ENCODE measurements at places on chromosomes 3 and 15.

DNA sequence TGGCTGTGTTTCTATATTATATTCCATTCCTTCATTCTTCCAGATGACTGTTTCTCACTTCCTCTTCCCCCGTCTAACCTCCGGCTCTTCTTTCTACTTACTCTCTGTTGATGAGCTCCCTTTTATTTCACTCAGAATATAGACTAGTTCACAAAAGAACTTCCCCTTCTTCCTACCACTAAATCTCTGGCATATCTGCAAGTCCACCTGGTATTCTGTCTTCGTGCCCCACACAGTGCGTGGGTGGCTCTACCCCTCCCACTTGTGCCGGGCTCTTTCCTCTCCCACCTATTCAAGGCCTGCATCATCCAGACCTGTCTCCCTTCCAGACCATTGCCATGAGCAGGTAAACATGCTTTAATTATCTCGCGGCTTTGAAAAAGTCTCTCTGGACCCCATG is 73.0 kb downstream of the SCN10A start:
- no peak for DNase-seq

DNA sequence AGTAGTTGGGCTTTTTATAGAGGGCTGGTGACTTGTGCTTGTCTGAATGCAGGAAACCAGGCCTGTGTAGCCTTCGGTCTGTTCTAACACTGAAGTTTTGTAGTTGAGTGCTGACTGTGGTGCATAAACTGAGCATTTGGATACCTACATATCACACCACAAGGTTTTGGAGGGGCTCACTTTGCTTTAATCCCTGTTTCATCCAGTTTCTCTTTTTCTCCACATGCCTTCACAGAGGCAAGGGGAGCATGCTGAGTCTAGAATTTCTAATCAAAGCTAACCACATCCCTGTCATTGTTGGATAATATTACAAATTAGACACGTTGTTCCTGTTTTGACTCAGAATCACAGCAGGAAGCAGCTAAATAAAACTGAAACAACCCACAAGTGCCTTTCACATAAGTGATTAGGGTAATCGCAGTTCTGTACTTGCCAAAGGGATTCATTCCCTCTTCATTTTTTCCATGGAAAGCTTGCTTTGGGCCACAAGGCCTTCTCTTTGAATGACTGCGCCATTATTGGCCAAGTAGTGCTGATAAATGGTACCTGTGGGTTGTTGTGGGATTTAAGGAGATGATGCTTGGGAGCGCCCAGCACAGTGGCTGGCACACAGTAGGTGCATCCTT is 48.9 kb downstream of the TGFBR2 start:
- DNase-seq, result no peak

- DNase-seq, result no peak
These were observed 2.3 kb downstream of the FBXL22 start for GRCh38 chr15:63599401-63600000.

- DNase-seq, result no peak
These were observed 8.1 kb downstream of the EDEM1 start for GRCh38 chr3:5195605-5196004.

DNA sequence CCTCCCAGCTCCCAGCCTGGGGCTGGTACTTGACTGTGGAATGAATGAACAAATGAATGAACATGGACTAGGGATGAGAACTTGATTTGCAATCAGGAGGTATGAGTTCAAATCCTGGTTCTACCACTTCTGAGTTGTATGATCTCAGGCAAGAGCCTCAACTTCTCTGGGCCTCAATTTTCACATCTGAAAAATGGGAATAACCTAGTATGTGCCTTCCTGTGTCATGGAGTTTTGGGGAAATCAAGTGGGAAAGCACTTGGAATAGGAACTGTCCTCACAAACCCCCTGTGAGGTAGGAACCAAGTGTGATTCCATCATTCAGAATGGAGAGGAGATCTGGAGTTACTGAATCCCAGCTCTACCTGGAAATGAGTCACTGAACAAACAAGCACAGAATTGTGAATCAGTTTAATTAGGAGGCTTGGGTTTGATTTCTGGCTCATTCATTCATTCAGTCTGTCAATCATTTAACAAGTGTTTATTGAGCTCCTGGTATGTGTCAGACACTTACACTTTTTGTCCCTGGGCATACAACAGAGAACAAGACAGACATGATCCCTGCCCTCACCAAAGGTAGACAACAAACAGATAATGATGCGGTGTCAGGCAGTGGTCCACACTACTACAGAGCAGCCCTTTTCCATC is 29.7 kb downstream of the DNASE1L3 start:
- DNase-seq, result no peak

DNA sequence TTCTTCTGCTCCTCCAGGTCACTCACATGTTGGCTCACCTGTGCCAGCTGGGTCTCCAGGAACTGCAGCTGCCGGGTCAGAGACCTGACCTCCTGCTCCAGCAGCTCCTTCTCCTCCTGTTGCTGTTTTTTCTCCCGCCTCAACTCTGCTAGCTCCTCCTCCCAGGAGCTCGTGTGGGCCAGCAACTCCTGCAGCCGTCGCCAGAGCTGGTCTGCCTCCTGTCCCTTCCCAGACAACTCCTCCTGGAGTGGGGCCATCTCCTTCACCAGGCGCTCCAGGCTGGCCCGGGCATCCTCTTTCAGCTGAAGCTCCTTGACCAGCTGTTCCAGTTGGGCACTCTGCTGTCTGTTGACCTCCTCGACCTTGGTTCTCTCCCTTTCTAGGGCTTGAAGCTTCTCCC is 24.5 kb downstream of the CXCR6 start:
- DNase-seq, result no peak

GRCh38 chr3:40642812-40643211 is 118.1 kb downstream of the ZNF621 start:
- DNase-seq, result no peak

- no peak for DNase-seq
These were observed 91.5 kb downstream of the ST6GAL1 start for GRCh38 chr3:187021748-187022402.

DNA sequence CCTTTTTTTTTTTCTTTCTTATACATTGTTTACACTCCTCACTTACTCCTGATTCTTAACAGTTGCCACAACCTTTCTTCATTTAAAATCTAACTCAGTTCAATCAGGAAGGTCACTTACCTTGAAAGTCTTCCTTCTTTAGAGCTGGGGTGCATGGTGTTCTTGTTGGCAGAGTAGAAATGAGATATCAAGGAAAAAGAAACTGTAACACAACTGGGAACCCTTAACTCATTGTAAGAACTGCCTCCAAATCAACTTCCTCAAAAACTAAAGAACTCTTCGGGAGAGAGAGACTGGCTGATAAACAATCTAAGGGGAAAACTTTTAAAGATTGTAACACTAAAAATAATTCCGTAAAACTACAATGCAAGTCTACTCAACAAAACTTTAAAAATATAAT is 1.4 kb upstream of the APPL1 start:
- no peak for DNase-seq

DNA sequence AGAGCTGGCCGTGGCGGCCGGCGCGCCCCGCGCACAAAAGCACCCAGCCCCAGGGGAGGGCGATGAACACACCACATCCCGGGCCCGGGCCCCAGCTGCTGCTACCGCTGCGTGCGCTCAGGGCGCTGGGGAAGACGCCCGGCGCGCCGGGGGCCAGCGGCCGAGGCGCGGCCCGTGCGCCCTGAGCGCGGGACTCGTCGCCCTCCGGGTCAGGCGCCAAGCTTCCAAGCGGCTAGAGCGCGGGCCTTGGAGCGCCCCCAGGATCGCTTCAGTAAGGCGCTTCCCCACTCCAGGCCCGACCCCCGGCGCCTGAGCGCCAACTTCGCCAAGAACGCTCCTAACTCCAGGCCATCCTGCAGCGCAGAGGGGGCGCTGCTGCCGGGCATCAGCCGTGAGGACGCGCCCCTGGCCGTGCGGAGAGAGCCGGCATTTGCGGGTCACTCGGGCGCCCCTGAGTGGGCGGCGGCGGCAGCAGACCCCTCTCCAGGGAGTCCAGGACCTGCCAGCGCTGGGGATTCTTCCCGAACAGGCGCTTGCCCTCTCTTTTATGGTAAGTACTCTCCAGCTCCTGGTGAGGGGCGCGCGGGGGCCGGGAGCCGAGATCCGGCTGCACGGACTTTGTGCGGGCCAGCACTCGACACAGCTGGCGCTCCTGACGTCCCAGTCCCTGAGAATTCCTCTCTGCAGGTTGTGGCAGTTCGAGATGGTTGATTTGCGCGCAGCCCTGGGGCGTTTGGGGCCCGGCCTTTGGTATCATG is 475 bp downstream of the SPSB4 start:
- DNase-seq, result no peak

DNA sequence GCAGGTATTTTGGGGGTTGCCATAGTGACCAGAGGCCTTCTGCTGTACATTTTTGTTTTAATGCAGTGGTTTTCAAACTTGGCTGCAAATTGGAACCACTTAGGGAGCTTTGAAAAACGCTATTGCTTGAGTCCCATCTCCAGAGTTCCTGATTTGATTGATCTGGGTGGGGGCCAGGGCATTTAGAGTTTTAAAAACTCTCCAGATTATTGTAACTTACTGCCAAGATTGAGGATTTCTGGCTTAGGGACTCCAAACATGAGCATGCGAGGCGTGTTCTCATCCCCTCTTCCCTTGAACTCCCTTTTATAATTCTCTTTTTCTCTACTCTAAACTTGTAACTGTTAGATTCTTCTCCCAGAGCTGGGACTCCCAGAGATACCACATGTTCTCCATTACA is 340.8 kb upstream of the SUCLG2 start:
- no peak for DNase-seq

DNA sequence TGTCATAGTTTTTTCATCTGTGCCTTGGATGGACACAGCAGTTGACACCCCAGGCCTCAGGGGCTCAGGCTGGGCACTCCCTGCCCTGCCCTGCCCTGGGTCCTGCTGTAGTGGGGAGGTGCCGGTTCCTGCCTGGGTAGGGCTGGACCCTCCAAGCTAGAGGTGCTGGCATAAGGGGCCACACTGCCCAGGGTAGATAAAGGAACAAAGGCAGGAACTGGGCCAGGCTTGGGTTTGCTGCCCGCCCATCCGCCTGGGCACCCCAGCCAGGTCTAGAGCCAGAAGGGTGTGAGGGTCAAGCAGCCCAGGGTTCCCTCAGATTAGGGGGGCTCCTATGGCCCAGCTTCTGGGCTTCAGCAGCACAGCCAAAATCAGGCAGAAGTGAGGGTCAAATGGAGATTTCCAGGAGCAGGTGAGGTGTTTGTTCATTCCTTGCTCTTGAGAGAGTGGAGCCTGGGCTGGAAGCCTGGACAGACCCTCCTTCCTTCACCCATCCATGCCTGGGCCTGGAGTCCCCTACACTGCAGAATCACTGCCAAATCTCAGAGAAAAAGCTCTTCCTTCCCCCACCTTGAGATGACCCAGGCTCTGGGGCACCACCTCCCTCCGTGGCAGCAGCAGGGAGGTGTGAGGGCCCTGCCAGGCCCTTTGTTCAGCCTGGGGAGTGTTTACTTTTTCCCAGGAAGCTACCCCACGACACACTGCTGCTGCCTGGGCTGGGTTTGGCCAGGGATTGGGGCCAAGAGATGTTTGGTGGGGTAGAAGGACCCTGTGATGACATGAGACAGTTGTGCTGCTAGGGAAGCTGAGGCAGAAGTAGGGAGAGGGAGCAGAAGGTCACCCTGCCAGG is 7.1 kb downstream of the SEMA3F start:
- DNase-seq, result no peak

DNA sequence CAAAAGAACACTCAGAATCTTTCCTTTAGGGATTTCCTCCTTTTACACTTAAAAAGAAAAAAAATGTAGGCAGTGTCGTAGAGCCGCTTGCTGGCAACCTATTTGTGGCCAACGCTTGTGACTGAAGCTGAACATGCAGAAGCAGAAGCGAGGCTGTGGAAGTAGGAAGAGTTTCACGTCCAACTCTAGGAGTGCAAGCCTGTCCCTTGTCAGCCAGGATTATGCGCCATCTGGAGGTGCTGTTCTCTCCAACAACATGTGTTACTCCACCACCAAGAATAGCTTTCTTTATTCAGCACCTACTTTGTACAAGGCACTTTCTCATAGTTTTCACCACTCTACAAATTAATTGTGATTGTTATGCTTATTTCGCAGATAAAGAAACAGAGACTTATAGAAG is 223.2 kb upstream of the LMCD1 start:
- no peak for DNase-seq

- DNase-seq, result no peak
These were observed 61.3 kb downstream of the VGLL4 start for GRCh38 chr3:11582191-11582968.

- DNase-seq, result no peak
These were observed 13.0 kb upstream of the MANF start for GRCh38 chr3:51371943-51372557.

GRCh38 chr3:3316521-3316920 is 137.0 kb upstream of the CRBN start:
- DNase-seq, result no peak

- DNase-seq, result no peak
These were observed 158.3 kb downstream of the FOXB1 start for GRCh38 chr15:60162251-60162967.

- DNase-seq, result no peak
These were observed 928 bp downstream of the ANKRD34C start for GRCh38 chr15:79283252-79284048.

DNA sequence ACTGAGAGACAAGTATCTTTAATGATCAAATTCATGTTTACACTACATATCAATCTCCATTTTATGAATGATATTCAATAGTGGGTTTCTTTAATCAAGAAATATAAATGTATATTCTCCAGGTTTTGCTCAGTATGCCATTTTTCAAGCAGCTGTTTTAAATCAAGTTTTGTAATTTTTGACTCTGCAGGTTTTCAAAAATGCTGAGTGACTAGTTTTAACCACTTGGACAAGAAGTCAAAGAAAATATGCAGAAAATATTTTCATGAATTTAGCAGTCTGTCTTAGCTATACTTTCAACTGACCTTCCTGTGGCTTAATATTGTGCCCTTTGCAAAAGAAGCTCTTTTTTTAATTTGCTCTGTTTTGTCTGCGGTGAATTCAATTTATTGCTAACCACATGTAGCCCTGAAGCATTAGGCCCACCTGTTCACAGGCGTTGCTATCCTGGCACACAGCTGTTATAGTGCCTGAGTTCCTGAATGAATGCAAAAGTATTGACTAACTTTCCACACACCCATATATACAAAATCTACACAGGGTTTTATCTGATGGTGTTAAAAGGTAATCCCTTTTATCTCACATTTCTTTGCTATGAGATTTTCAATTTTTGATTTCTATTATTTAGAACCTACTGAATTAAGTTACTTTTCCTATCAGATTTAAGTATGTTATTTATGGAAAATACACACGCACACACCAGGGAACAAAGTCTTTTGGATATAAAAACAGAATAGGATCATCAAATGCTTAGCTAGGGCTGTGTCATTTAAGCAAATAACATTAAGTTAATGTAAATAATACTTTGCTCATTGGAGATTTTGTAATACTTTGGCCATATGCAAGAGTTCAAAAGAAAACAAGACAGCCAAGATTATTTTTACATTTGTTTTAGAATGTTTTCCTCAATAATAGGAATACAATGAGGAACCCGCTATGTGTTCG is 1166.1 kb upstream of the GBE1 start:
- no peak for DNase-seq

DNA sequence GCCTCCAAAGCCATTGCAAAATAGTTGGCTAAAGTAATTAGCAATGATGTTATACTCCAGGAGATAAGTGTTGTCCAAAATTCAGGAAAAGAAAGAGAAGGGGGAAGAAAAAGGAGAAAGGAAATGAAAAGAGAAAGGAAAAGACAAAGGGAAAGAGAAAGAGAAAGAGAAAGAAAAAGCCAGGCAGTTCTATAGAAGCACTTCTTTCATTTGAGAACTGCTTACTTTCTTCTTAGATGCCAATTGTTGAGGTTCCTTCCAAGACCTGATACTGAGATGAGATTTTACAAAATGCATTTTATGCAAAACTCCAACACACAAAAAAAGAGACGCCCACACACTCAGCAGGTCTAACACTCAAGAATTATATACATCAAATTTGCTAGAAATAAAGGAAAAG is 298.4 kb downstream of the KCNH8 start:
- DNase-seq, result no peak

GRCh38 chr3:152517502-152517901 is 248.8 kb downstream of the MBNL1 start:
- no peak for DNase-seq
